GM12891 (cell line): ENCODE measurements at places on chromosomes 7 and 10.

DNA sequence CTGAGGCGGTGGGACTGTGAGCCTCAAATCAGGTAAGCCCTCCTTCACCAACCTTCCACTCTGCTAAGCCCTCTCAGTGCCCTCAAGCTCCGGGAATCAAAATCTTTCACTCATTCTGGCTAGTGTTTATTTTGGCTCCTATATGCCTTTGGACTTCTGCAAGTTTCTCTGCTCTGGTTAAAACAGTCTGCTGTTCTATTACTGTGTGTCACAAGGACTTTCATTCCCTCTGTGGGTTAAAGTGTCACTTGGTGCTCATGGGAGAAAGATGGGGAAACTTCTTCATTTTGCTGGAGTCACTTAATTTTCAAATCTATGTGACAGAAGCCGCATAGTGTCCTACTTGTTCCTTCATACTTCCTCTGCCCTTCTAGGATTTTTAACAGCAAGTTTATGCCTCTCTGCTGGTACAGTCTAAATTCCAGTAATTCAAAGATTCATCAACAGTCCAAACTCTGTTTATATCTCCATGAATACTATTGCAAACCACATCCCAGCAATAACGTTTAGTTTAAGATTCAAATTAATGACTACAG lies 61.3 kb downstream of the CD36 start:
- DNase-seq: no peak

DNA sequence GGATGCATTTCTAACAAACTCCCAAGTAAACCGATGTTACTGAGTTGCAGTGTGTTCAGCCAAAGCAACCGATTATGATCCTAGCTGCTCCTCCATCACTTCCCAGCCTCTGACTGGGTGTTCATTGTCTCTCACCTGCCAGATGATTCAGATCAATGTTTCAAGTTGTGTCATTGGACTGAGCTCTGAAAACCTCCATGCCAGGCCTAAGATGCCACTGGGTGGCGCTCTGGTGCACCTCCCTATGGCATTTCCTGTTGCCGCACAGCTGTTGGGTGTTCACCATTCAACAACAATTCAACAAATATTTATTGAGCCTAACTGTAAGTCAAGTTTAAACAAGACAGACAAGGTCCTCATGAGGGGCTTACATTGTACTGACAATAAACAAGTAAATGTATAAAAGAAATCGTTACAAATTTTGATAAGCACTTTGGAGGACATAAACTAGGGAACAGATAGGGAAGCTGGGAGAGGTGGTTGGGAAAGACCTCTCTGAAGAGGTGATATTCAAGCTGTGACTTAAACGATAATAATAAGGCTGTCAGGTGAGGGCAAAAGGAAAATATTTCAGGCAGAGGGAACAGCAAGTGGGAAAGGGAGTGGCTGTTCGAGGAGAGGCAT lies 22.8 kb downstream of the RGR start:
- DNase-seq: no peak

- DNase-seq: no peak
These were observed 233.9 kb downstream of the DNAJB6 start for GRCh38 chr7:157570531-157571200.

GRCh38 chr7:36787933-36788378 lies 63.7 kb upstream of the AOAH start:
- no peak for DNase-seq

- no peak for DNase-seq
These were observed 92.8 kb downstream of the ZMIZ1 start for GRCh38 chr10:79161557-79161956.

GRCh38 chr10:44673245-44673983 lies 237.7 kb upstream of the TMEM72 start:
- no peak for DNase-seq

- DNase-seq: no peak
These were observed 686.9 kb upstream of the FOXK1 start for GRCh38 chr7:3995187-3995586.

- no peak for DNase-seq
These were observed 90.5 kb downstream of the WIPF3 start for GRCh38 chr7:29896685-29897411.

DNA sequence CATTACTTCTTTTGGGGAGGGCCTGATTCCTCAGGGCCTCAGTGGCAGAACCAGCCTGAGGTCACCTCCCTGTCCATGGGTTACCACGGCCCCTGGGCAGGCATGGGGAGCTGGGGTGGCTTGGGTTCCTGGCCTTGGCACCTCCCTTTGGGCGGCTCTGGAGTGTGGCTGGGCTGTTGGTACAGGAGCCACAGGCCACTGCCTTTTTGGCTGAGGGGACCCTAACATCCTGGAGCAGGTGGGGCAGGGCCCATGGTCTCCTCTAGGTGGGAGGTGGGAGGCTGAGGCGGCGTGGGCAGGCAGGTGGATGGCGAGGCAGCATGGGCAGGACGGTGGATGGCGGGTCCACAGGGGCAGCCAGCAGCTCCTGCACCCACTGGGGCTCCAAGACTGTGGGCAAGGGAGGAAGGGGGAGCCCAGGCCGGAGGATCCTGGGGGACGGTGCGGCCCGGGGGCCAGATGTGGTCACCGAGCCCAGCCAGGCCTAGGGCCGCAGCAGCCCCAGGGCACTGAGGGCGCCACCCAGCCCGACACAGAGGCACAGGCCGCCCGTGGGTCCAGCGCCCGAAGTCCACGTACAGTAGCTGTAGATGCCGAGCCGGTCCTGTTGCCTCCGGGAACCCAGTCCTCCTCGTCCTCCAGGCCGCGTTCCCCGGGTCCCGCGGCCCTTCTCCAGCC lies 2.4 kb upstream of the SYCE1 start:
- no peak for DNase-seq

GRCh38 chr10:24156686-24157085 lies 52.3 kb upstream of the KIAA1217 start:
- DNase-seq: no peak

- DNase-seq: no peak
These were observed 51.3 kb downstream of the POLL start for GRCh38 chr10:101536800-101537199.

- DNase-seq: no peak
These were observed 1216.5 kb upstream of the AUTS2 start for GRCh38 chr7:68381731-68382130.

GRCh38 chr7:139998572-139998971 lies 64.2 kb downstream of the PARP12 start:
- DNase-seq: no peak

GRCh38 chr7:117715784-117716445 lies 157.3 kb downstream of the CTTNBP2 start:
- peak; percentile 22 for DNase-seq

DNA sequence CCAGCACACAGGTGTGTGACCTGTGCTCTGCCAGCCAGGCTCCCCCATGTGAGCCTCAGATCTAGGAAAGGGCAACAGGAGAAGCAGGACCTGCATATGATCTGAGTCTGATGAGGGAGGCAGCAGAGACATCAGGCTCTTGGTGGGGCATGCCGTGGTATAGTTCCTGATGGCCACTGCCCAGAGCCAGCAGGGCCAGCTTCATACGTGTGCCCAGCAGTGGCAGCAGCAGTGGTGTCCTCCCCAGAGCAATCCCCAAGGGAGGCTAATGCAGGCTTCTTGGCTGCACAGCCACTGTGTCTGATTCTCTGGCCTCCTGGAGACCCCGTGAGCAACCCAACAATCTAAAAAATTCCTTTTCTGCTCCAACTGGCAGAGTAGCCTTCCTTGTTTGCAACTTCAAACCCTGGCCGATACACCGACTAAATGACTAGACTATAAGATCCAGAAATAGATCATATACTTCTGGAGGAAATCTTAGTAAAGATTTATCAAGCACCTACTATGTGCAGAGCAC lies 230.6 kb upstream of the ZMIZ1 start:
- no peak for DNase-seq

DNA sequence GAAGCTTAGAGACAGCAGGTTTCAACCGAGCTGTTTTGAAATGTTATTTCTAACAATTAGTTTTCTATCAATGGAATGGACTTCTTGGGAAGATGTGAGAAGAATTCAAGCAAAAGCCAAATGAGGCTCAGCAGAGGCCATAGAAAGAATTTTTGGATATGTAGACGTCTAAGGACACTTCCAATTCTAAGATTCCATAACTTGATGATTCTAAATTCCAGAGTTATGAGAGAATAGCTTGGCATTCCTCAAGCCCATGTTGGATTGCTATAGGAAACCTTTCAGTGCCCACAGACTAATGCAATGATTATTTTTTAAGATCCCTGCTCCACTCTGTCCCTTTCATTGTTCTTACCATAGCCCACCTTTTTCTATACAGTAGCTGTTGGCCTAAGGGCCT lies 77.2 kb upstream of the PALS2 start:
- DNase-seq: no peak

- DNase-seq: no peak
These were observed 95.4 kb downstream of the UBE2H start for GRCh38 chr7:129857313-129857712.

- DNase-seq: no peak
These were observed 3.8 kb upstream of the DUSP5 start for GRCh38 chr10:110493832-110494426.

- no peak for DNase-seq
These were observed 250.7 kb upstream of the BMPER start for GRCh38 chr7:33654676-33655075.
